Stimulated activated CD8-positive, alpha-beta memory T cell treated with anti-CD3 and anti-CD28 coated beads, Interleukin-4, amount 100 ng/mL, for 4 hours (primary cell): ENCODE measurements at places on chromosomes 2 and 18.

- DNase-seq, result no peak
These were observed 255.3 kb upstream of the ID2 start for GRCh38 chr2:8426550-8426949.

- DNase-seq, result no peak
These were observed 410.8 kb upstream of the LYPD1 start for GRCh38 chr2:133080822-133081221.

- no peak for DNase-seq
These were observed 232.3 kb upstream of the KCNJ3 start for GRCh38 chr2:154466226-154466625.

DNA sequence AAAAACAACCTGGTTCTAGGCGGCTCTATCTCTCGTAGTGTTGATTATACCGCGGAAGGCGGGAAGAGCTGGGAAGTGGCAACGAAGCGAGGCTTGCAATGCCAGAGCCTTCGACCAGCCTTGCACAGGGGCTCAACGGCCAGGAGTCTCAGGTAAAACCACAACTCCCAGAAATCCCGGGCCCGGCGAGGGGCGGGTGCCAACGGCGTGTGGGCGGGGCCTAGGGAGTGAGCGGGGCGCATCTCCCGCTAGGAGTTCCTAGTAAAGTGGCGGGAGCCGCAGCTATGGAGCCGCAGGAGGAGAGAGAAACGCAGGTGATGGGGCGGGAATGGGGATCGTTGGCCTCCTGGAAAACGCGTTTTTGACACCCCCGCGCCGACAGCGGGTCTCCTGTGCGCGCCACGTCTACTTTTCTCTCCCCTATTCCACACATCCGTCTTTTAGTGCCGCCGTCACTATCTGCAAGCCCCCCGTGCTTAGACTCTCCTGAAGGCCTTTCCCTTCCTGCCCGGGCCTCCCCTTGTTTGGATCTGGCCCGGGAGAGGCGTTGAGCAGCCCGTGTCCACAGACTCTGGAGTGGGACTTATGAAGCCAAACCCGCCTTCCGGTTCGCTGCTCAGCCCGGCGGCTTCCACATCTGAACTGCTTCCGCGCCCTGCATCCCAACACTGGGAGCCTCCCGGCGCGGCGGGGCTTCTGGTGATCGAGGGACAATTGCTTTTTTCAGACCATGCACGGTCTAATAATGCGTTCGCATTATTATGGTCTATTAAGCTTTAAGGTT, at the start of gene HAUS1:
Gene HAUS1 (plus strand): TSS at position 258 of the 784 bp plus-strand sequence. CDS start 27 bp downstream, at position 285.
- peak; percentile 75 for DNase-seq

DNA sequence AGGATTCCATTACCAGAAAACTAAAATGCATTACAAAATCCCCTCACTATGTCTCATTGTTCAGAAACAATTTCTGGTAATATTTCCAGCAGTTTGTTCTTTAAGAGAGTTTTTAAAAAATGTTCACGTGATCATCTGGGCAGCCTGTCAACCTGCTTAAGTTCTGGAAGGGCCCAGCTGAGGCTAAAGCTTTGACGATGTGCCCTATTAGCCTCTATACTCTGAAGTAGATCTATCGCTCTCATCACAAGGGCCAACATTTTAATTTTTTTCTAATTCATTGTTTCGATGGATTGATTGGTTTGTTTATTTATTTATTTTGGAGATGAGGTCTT, 205.8 kb downstream of the PRKCE start:
- no peak for DNase-seq

DNA sequence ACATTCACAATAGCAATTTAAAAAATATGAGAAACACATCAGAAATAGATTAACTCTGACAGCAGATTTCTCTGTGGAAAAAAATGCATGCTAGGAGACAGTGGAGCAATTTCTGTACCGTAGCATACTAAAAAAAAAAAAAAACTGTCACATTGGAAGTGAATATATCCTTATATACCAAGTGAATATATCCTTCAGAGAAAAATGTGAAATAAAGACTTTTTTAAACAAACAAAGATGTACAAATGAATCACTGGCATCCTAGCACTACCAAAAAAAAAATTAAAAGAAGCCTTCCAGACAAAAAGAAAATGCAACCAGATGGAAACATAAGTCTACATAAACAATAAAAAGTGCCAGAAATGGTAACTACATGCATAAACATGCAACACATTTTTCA, 169.4 kb downstream of the NBAS start:
- no peak for DNase-seq

DNA sequence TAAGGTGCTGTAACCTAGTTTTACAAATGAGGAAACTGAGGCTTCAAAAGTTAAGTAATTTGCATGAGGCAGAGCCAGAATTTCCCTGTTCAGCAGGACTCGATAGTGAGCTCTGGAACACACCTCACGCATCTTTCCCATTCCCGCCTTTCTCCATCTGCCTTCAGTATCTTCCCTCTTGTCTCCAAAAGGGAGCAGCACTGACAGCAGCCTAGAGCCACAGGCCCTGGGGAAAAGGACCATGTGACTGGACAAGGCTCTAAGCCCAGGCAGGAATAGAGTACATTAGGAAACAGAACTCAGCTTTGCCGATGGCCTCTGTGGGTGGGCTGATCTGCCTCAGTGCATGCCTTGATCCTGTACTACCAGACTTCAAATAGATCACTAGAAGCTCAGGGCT, 21.5 kb downstream of the GPR155 start:
- no peak for DNase-seq

GRCh38 chr2:196259507-196260481, 88.4 kb upstream of the STK17B start:
- no peak for DNase-seq

GRCh38 chr2:33268246-33268831, 208.1 kb upstream of the RASGRP3 start:
- no peak for DNase-seq

- no peak for DNase-seq
These were observed 188.7 kb upstream of the SIX3 start for GRCh38 chr2:44752761-44753160.
